ENCODE measurements at places on chromosomes 16 and 17.

DNA sequence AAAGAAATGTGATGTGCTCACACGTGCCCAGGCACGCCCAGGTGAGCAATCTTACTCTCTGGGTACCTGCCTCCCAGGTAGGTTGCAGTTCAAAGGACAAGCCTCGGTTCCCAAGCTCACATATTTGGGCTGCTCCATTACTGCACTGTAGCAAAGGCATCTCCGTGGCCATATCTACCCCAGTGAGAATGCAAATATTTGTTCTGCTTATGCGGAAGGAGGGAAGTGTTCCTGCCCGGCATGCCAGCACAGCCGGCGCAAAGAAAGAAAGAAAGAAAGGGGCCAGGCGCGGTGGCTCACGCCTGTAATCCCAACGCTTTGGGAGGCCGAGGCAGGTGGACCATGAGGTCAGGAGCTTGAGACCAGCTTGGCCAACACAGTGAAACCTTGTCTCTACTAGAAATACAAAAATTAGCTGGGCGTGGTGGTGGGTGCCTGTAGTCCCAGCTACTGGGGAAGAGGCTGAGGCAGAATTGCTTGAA lies 30.7 kb downstream of the SLC43A2 start:
- no peak for DNase-seq

- DNase-seq = no peak
Measured at GRCh38 chr17:2177235-2177811, 122.4 kb downstream of the HIC1 start.

GRCh38 chr17:81808778-81809555 lies 5.0 kb downstream of the GCGR start:
- DNase-seq = no peak

- DNase-seq = no peak
Measured at GRCh38 chr16:84132527-84133285, 12.3 kb downstream of the HSDL1 start.

GRCh38 chr16:22787466-22788192 lies 26.3 kb upstream of the HS3ST2 start:
- no peak for DNase-seq

DNA sequence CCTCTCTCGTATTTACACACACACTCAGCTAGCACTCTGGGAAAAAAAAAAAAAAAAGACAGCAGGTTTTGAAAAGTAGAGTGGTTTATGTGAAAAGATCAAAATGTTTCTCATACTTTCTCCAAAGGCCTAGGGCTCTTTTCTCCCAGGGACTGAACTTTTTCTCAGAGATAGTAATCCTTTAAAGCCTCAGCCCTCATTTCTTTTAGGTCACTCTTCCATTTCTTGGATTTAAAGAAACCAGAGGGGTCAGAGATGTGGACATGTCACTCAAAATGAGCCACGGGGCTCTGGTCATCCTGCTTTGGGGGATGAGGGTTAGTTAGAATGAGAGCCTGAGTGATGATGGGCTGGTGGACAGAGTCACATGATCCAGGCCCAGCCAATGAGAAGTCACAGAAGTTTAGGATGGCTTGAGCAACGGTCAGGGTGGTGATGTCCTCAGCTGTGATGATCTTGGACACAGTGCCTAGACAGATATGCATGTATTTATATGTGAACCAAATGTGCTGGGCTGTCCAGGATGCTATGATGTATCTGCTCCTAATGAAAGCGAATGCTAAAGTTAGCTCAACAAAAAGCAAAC lies 33.7 kb upstream of the AXIN2 start:
- no peak for DNase-seq

- no peak for DNase-seq
Measured at GRCh38 chr16:14196011-14196410, 124.9 kb downstream of the MRTFB start.

DNA sequence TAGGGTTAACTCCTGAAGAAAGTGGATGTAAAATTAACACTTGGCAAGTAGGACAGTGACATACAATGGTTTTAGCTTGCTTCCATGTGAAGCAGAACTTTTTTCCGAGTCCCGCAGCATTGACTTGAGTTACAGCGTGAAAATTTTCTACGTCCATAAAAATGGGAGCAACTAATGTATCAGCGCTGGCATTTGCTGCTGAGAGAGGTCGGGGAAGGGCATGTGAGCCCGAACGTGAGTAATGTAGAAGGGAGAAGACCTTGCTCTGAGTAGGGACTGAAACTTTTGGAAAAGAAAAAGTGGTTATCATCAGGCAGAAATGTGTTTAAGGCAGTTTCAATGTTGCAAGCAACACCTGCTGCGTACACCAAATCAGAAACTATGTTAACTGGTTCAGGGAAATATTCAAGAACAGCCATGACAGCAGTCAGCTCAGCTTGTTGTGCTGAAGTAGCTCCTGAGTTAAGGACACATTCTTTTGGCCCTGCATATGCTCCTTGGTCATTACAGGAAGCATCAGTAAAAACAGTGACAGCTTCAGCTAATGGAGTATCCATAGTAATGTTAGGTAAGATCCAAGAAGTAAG lies 70.9 kb upstream of the ARL4D start:
- no peak for DNase-seq

DNA sequence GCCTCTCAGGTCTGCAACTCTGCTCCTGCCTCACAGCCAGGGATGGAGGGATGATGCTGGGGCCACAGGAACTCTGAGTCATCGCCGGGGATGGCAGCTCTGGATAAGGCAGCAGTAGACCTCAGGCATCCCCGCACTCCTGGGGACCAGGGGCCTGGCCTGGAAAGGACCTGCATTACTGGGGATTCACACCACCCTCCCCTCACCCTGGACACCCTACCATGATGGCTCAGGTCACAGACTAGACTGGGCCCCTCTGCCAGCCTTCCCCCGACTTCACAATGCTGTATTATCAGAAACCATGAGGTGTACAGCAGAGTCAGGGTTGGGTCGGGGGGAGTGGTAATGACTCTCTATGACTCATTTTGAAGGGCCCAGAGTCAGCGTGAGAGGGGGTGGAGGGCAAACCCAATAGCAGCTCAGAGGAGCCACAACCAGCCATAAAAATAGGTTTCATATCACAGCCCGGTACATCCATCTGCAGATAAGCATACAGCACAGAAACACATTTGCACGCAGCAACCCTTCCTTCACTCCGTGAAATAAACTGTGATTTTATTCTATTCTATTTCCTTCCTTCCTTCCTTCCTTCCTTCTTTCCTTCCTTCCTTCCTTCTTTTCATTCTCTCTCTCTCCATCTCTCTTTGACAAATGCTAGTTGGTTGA lies 28.8 kb downstream of the DYNLRB2 start:
- DNase-seq = no peak

DNA sequence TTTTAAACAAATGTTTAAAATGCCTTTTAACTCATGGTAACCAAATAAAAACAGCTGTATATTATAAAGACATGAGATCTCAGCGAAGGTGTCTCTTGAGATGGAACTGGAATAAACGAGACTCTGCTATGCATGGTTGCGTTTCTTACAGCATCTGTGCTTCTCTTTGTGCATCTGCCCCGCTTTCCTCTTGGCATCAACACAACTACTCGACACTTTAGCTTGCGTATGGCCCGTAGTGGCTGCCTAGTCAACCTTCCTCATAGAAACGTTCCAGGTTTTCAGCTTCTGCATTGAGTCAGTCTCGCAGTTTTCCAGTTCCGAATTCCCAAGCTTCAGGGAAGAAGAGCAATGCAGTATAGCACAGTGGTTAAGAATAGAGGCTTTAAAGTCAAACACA lies 214.9 kb downstream of the CEP112 start:
- no peak for DNase-seq

- DNase-seq = no peak
Measured at GRCh38 chr16:72983728-72984350, 64.1 kb downstream of the ZFHX3 start.

DNA sequence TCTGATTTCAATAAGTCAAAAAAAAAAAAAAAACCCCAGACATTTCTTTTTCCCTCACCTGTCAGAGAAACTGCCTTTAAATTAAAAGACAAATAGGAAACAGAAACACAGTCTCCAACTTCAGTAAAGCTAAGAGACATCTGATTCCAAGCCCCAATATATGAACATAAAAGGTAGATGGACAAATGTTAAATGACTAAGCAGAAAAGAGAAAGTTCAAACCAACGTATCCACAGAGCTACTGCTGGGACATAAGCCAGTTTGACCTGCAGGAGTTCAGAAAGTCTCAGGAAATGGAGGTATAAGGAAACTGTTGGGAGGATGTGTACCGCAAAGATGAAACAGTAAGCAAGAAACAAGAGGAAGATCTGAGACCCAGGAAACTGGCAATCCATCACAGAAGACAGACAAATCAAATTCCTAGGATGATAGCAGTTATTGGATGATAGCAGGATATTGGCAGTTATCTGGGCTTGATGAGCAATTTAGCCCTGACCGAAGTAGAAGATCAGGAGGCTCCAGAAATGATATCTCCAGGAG lies 135.0 kb downstream of the BRIP1 start:
- DNase-seq = no peak

- DNase-seq = no peak
Measured at GRCh38 chr17:47605011-47605410, 44.7 kb upstream of the KPNB1 start.

DNA sequence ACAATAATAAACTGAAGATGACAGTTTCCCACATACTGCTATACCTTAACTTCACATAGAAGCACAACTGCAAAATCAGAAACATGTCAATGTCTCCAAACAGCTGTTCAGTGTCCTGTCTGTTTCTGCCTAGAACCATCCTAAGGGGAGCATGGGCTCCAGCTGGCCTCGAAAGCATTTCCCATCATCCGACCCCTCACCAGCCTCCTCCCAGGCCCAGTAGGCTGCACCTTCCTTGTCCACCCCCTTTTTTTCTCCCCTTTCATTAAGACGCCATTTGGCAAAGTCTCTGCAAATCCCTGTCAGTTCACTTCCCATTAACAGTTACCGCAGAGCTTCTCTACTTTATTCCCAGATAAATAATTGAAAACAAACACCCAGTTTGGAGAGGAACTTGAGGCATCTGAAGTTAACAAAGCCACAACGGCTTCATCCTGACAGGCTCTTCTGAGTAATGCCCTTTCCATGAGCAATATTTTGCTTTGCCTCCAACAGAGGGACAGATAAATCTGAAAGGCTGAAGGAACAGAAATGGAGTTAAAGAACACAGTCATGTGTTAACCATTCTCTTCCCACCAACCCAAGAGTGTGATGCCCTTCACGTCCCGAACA lies 65.3 kb downstream of the SLC39A11 start:
- no peak for DNase-seq

GRCh38 chr17:27810211-27810901 lies 10.0 kb upstream of the NOS2 start:
- DNase-seq = no peak

DNA sequence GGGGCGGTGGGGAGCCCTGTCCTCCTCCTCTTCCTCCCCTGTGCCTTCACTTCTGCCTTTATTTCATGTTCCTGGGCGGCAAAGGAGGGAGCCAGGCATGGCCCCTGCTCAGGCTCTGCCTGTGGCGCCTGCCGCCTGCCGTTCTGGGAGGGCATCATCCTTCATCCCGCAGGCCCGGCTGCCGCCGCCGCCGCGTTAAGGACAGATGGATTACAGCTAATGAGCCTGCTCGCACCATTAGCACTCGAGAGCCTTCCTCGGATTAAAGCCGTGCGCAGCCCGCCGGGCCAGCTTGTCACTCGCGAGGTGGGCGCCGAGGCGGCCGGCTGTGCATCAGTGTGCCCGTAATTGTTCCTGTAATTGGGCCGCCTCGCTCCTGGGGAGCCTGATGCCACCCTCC lies 127.7 kb upstream of the GSE1 start:
- DNase-seq = no peak

- DNase-seq = no peak
Measured at GRCh38 chr16:86222547-86222946, 287.8 kb upstream of the FOXF1 start.

GRCh38 chr16:46621006-46621933 lies at the start of gene SHCBP1:
Gene SHCBP1 (minus strand): TSS chr16:46621379. CDS start chr16:46621359, 20 bp downstream.
- peak; percentile 73 for DNase-seq

GRCh38 chr16:30889721-30890120 lies 4.2 kb downstream of the BCL7C start:
- DNase-seq = no peak

GRCh38 chr16:47284999-47285398 lies 141.3 kb upstream of the NETO2 start:
- DNase-seq = no peak

DNA sequence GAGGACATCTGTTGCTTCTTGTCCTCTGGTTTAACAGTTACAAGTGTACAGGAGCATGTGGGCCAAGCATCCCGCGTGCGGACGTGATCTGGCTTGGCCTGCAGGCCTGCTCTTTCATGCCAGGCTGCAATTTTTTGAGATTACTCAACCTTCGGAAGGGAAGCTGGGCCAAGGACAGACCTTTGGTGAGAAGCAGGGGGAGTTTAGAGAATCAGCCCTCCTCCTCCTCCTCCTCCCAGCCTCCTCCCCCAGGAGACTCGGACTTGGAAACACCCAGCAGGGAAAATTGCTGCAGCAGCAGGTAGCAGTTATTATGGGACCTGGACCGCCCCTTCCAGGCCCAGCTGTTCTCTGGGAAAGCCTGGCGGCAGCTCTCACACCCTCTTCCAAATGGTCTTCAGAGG lies 5.1 kb upstream of the KLHL36 start:
- DNase-seq = no peak

GRCh38 chr16:84677849-84678248 lies 22.0 kb upstream of the USP10 start:
- no peak for DNase-seq

DNA sequence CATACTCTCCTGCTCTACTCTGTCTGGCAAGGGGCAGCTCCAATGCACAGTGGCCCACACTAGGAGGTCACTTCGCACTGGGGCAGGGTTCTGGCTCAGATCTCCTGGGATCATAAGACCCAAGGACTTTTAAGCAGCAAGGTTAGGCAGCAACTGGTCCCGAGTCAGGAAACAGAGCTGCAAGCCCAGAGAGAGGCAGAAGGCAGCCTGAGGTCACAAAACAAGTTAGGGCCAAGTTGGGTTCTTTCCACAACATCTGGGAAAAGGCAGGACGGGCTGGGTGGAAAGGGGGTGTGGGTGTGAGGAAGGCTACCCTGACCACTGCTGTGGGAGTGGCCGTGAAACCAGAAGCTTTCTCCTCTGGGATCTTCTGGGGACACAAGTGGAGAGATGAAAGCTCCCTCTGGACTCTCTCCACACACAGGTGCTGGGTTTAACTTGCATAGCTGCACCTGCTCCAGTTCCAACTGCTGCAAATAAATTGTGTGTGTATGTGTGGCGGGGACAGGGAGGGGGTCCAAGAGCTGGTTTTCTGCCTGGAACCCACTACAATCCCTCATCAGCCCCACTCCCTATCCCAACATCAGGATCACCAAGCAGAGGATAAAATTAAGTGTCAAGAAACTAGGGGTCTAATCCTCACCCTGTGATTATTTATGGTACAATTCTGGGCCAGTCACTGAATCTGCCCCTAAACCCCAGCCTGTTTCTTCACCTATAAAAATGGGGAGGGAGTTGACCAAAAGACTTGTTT lies 8.0 kb upstream of the TSPOAP1 start:
- DNase-seq = no peak

DNA sequence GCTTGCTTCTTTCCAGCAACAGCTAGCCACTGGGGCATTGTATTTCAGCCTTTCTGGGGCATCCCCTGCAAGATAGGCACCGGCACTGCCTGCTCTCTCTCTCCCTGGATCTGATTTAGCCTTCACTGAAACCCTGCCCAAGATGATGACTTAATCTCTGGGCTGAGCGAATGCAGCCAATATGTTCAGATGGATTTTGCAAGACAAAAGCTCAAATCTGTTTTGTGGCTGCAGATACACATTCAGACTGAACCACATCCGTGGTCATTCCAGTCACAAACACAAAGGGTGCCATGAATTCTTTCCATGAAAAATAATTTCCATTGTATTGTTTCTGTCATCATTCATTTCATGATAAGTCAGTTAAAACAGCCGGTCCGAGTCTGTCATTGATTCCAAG lies 24.2 kb downstream of the SOST start:
- no peak for DNase-seq

Measured in neuronal stem cell (in vitro differentiated cells).